IPS-NIHi11 (cell line): ENCODE measurements at places on chromosomes 1 and 21.
A peak's percentile ranks its signal among the peaks of the same experiment; 100 is the strongest.

- no peak for DNase-seq
These were observed 108.8 kb downstream of the SMYD2 start for GRCh38 chr1:214389734-214390133.

DNA sequence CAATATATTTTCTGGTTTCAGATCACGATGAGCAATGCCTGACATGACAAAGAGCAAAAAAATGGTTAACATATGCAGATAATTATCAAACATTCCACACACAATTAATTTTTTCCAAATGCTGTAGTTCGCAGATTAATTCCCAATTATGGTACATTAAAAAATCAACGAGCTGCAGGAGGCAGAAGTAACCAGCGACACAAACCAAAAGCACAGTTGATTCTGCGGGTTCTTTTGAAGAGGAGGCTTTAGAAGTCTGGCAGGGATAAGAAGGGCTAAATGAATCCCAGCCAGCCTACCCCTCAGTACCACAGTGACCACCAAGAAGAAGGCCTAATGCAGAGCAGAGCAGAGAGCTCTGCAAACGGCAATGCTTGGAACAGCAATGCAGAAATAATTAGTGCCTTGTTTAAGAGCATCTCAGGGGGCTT lies 17.0 kb upstream of the KNCN start:
- DNase-seq = no peak

GRCh38 chr1:17292299-17293160 lies 15.5 kb upstream of the PADI4 start:
- no peak for DNase-seq

GRCh38 chr1:31306278-31306677 lies 9.4 kb downstream of the ZCCHC17 start:
- DNase-seq = no peak

DNA sequence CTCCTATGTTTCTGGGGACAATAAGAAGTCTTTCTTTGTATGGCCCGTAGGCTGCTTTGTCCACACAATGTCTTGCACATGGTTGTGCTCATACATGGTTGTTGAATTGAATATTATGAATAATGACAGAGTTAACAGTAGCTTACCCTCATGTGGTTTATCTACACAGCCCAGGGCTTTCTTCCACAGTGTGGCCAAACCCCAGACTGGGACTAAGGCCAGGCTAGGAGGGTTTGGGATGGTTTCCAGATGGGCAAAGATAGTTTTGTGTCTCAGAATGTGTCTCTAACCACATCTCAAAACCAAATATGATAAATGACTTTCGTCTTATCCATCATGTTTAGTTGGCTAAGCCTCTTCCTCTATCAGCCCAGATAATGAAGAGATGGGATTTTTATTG lies 65.2 kb downstream of the CACNA1E start:
- no peak for DNase-seq

DNA sequence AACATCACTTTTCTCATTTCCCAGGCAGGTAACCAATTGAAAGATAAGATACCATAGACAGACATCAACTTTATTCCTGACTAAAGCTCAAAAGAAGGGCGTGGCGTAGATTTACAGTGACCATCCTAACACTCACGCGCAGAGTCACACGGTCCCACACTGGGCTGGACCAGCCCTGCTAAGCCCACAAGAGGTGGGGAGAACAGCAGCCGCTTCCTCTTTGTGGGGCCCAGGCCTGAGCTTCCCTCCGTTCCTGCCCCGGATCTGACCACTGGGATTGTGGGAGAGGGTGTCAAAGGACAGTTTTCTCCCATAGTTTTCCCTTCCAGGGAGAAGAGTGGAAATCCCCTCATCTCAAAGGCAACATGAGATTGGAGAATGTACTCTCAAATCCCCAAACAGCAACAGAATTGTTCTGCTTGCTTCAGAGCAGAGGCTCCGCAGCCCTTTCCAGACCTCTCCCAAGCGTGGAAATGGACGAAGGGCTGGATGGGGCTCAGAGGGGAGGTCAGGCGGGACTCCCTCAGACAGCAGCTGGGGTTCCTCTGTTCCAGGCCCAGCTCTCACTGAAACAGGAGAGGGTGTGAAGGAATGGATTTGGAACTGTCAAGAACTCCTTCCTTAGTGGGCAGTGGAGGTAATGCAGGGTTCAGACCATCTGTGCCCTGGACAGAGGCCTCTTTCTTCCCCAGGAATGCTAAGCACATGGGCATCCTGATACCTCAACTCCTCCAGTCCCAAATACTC lies 33.7 kb downstream of the L1TD1 start:
- no peak for DNase-seq

GRCh38 chr1:226309398-226310244 lies 657 bp upstream of the LIN9 start:
- DNase-seq = no peak

- no peak for DNase-seq
These were observed 108.2 kb downstream of the MRPS6 start for GRCh38 chr21:34181431-34182039.

DNA sequence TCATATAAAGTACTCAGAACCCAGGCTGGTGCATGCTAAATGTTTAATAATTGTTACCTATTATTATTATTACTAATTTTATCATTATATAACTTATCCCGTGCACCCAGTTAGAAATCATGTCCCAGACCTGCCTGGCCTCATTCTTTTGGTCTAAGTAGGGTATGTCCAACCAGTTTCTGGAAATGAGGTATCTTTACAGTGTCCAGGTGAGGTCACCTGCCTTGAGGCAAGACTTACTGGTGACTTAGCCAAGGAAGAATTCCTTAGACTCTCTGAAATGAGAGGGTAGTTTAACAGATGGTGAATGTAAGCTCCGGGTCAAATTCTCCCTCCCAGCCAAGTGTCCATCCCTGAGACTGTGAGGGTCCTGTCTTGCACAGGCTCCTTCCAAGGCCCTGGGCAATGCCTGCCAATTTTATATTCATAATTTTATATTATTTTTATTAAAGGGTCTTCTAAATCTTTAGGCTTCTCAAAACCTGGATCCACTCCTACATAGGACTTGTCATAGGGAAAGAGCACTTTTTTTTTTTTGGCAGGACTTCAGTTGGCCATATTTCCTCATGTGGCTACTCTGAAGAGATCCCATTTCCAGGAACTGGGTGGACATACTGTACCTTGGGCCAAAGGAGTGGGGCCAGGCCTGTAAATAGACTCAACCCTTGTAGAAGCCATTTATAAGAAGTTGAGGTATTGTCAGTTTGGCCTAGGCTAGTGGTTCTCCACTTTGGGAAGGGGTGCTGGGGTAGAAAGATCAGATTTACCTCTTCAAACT lies 96.7 kb upstream of the KCNA3 start:
- no peak for DNase-seq

DNA sequence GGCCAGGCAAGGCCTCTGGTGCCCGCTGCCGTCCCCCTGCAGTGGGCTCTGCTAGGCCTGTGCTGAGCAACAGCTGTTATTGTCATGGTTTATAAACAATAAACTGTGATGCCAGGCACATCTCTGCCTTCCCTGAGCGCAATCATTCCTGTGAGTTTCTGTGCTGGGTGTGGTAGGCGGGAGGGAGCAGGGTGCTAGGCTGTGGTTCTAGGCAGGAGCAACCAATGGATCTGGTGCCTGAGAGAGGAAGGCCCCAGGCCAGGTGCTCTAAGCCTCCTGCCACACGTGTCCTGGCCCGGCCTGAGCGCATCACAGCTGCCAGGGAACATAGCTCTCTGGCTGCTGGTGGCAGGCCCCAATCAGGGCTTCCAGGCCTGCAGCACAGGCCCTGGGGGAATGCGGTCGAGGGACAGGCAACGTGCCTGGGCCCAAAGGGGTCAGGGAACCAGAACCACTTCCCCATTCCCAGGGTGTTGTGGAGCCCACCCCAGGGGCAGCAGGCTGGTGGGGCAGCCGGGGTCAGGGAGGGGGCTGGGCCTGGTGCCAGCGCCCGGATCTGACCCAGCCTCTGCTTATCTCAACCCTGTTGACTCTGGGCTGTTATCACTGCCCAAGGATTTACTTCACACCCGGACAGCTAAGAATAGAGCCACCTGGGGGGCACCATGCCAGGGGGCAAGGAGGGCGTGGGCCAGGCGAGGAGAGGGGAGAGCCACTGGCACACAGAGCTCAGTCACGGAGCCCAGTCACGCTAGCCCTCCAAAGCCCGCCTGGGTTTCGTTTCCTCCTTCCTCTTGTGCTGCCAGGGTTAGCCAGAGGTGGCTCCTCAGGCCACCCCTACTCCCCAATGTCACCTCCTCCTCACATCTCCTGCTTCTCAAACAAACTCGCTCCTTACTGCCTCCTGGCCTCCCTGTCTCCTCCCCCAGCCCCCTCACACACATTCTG lies 11.5 kb downstream of the TRIM46 start:
- no peak for DNase-seq

- no peak for DNase-seq
These were observed 9.8 kb downstream of the UBASH3A start for GRCh38 chr21:42413500-42413899.

DNA sequence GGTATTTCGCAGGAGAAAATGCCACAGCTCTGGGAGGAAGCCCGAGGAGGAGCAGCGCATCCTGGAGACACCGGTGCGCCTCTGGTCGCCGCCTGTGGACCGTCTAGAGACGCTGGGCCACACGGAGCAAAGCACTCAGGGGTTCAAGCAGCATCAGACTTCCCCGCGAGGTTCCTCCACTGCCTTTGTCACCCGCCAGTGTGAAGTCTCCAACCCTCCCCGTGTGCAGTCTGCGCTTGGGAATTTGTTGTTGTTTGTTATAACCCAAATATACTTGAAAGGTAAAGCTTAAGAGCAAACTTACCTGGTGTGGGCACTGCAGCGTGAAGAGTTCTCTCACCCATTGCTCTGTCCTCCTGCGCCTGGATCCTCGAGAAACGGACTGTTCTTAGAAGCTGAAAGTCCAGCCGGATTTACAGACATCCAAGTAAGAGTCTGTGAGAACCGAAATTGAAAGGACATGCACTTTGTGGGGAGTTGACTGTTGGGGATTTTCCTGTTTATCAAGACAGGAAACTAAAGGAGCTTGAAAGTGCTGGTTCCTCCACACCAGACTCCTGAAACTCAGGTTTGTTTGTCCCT lies at the start of gene GBP4:
Gene GBP4, minus strand, starts transcription at position 452 of the 582 bp plus-strand sequence. Its CDS starts 108 bp downstream, at position 344.
- no peak for DNase-seq

DNA sequence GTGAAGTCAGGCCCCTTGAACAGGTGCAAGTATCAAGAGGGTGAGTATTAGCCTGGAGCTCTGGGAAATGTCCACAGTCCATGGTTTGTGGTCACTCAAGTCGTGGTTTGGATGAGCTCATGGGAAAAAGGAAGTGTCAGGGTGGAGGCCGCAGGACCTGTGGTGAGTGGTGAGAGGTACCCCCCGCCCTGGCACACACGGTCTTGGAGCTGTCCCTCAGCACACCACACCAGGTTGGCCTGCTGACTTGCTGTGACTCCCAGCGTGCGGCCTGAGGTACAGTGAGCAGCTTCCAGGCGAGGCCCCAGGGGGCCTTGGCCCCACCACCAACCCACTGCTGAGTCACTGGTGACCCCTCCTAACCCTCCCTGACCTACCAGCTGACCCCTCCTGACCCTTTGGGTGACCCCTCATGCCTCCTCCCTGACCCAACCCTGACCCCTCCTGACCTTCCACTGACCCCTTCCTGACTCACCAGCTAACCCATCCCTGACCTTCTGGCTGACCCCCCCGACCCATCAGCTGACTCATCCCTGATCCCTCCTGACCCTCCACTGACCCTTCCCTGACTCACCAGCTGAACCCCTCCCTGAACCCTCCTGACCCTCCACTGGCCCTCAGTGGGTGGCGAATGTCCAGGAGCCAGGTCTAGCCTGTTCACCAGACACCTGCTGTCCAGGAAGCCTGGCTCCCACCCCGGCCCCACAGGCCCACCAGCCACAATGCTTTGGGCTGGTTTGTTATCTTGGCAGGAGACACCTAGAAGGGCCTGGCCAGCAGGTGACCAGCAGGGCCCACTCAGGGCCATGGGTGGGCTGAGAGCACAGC lies 34.8 kb upstream of the RNF187 start:
- no peak for DNase-seq

DNA sequence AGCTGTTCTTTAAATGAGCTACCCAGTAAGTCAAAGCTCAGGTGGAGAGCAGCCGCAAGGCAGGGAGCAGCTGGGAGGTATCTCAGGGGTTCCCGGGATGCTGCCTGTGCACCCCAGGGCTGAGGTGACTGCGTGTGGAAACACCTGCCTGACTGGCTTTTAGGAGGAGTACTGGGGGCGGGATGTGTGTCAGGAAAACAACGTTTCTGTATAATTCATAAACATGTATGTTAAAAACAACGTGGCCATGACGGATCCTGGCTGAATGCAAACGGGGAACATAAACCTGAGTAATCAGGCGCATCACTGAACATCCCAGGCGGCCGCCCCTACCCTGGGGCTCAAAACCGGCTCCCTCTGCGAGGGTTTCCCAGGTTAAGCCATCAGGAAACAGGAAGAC lies 1.5 kb downstream of the C1orf159 start:
- no peak for DNase-seq

DNA sequence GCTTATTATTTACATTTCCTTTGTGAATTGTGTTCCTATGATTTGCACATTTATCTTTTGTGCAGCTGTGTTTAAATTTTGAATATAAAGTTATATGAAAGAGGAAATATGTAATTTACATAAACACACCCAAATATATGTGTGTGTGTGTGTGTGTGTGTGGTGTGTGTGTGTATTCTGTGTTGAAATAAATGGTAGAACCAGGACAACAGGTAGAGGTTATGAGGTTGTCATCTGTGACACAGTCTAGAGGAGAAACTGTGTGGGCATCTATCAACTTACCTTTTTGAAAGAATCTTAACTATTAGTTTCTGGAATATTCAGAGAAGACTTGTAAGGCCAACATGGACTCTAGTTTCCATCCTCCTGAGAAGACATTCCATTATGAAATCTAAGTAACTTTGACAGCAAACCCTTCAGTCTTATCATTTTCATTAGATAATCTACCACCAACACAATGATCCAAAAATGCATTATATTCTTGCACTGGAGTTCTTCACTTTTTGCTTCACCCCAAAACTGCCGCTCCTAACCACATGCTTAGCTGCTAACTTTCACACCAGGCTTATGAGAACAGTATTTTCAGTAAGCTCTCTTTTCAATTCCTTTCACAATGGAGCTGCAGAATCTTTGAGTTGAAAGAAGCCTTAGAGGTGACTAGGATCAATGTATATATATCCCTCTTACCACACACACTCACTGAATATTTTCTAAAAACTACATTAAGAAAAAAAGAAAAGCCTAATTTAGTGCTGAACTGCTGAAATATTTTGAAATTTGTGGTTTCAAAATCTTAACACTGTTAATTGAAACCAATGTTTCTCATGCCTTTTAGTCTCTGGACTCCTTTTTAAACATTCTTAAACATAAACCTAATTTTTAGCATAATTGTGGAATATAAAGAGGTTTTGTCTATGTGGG lies 21.8 kb downstream of the PTPRC start:
- DNase-seq = no peak

- no peak for DNase-seq
These were observed 103.5 kb upstream of the IRF2BP2 start for GRCh38 chr1:234713440-234713839.

- DNase-seq = peak; percentile 87
These were observed 44.9 kb upstream of the CYP2J2 start for GRCh38 chr1:59971464-59971911.

- no peak for DNase-seq
These were observed 173.7 kb downstream of the HIVEP3 start for GRCh38 chr1:41745022-41745421.
